Fibroblast of gingiva (primary cell): ENCODE measurements at places on chromosomes 5 and 9.

GRCh38 chr5:97009921-97010320 is 74.0 kb downstream of the LNPEP start:
- no peak for DNase-seq

DNA sequence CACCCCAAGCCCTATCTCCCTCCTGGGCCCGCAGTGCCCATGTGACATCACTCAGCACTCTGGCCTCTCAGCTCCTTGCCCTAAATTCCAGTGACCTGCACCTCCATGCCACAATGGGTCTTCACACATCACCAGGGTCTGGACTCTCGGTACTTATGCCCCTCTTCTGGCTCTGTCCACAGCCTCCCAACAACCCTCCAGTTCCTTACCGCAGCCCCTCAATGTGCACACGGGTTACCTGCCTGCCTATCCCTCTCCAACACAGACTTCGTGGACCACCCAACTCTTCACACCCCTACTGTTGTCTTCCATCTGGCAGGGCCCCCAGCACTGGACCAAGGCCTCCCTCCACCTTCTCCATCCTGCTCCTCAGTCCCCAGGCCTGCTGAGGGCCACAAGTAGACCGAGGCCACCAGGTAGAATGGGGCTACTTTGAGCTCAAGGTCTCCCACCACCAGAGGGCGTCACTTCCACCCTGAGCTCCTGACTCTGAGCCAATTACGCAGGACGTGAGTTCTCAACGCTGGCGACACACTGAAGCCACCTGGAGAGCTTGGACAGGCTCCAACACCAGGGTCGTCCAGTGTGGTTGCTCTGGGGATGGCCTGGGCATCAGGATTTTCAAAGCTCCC is 172.1 kb downstream of the GABBR2 start:
- DNase-seq: no peak

DNA sequence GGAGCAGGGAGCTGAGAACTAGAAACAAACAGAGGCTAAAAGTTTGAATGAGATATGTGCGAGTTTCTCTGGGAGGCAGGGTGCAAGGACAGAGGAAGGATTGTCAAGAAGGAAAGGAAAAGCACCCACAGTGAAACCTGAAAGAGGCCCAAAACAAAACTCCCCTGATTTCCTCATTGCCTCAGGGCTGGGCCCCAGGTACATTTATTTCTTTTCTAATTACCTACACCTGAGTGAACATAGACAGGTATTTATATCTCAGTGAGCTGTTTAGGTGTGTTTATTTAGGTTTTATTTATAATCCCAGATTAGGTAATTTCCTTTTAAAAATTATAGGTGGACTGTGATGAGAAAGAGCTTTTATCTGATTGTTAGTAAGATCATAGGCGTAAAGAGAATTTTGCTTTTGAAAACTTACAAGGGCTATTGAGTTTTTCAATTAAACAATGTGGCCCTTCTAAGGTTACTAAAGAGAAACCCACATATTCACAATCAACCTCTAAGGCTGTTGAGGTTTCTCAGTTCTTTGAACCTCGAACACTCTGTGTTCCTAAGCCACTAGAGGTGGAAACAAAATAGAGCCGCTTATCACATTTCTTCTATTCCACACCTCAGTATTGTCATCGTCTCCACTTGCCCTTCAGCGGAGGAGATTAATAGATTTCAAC is 344.8 kb downstream of the ZNF608 start:
- DNase-seq: no peak

DNA sequence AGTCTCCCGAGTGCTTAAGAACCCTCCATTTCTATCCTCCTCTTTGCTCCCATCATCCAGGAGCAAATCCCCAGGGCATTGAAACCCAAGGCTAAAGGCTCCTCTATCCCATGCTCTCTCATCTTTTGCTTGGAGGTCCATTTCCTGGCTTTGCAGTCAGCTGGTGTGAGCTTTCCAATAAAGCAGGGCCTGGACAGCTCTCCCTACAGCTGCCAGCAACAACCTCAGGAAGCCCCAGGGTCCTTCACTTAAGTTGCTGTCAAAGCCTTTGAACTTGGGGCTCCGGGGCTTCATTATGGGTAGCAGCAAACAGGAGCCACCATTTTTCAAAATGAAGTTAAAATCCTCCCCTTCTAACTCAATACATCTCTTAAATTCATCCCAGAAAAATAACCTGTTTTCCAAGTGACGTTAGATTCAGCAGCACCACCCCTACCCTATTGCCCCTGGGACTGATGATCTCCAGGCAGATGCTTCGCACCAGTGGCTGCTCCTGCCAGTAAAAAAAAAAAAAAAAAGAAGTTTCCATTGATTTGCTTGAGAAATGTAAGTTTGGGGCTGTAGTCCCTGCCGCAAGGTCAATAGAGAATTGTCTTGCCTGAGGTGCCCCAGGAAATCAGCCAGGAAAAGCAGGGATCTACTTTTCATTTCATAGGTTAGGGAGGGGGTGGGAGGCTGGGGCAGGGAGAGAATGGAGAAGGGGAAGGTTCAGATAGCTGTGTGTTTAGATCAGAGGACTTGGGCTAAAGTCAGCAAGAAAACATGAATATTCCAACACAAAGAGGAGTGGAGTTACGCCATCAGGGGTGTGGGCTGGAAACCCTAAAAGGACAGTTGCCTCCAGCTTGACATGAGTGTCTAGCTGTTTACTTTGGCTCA is 83.8 kb upstream of the IL6ST start:
- peak; percentile 84 for DNase-seq

DNA sequence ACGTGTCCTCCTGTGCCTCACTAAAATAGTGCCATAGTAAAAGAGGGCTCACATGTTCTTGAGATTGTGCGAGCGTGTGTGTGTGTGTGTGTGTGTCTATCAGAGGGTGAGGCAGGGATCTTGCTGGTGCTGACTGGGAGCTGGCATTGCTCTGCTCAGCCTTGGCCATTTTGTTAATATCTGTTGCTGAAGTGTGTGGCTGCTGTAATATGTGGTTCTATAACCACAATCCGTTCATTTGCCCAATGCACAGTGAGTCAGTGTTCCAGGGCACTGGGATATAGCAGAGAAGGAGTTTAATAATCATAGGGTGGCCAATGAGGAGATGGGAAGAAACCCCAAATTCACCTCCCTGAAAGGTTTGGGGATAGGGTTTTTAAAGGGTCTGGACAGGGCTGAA is 61.3 kb downstream of the RASGRF2 start:
- DNase-seq: peak; percentile 5

DNA sequence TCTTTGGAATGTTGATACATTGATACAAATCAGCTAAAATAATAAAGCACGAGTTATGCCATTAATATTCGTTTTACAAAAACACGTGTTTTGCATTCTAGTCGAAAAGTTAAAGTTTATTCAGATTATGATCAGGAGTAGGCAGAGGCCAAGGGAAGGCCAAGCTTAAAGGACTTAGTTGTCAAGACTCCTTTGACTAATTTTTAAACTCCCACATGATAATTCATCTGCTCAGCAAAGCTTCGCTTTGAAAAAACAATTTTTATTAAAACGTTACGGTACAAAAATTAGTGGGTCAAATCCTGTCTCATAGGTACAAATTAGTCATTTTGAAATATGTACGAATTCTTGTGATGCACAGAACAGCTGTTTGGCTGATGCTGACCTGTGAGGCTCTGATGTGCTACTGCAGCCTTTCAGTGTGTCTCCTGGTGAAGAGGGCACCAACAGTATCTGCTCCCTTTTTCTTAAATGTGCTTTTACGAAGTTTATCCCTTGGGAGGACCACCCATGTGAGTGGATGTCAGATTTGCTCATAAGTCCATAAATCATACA is 23.0 kb upstream of the NR3C1 start:
- no peak for DNase-seq

DNA sequence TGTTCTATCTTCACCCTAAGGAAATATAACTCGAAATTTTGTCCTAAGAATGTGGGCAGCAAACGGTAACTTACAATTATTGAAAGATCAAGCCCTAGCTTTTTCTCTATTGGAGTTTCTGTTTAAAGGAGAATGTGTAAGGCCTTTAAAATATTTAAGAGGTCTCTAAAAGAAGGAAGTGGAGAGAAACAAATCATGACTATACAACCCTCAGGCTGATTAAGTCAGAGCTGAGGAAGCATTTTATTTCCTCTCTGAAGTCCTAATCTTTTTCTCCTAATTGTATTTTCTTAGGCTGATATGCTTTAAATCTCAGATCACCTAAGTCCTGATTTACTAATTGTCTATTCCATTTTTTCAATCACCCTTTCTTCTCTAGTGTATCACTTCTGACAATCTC is 1708.8 kb upstream of the C9orf72 start:
- no peak for DNase-seq

DNA sequence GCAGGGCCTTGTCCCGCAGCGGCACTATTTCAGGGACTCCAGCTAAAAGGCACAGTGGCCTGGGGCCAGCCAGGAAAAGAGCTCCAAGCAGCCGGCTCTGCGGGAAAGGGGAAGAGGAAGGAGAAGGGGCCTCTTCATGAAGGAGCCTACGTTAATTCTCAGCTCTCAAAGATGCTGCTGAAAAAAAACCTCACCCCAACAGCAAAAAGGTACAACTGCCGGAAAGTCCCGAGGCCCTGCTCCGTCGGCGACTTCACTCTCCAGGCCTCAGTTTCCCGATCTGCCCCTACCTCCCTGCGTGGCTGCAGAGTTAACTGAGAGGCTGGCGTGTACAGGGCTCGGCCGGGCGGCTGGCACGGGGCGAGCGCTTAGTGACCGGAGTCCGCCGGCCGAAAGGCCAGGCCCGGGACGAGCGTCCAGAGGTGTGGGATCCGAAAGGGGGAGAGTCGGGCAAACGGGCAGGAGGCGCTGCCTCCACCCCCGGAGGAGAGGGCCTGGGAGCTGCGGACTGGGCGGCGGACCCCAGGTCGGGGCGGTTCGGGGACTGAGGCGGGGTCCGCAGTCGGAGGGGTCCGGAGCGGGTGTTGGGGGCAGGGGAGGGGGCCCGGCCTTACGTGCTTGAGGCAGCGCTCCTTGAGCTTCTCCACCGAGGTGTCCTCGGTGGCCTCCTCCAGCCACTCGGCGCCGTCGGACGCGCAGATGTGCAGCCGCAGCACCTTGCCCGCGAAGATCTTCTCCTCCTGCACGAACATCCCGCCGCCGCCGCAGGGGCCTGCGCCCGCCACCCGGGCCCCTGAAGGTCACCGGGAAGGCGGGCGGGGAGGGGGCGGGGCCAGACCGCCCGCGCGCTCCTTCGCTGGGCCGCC is 529 bp downstream of the UBAC1 start:
- no peak for DNase-seq

DNA sequence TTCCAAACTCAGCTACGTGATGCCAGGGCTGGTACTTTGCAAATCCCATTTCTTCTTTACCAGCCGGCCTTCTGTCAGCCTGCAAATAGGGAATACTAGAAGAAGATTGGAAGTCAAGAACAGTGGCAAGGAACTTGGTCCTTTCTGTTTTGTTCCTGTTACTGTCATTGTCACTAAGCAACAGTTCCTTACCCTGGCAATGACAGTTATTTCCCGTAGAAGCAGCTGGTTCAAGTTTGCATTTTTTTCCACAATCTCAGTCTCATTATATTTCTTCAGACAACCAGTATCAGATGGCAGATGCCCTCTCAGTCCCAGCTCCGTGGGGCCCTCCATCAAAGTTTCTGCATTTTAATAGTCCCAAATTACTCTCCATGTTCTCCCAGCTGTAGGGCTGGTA is 9.1 kb upstream of the C1QTNF2 start:
- DNase-seq: peak; percentile 60

DNA sequence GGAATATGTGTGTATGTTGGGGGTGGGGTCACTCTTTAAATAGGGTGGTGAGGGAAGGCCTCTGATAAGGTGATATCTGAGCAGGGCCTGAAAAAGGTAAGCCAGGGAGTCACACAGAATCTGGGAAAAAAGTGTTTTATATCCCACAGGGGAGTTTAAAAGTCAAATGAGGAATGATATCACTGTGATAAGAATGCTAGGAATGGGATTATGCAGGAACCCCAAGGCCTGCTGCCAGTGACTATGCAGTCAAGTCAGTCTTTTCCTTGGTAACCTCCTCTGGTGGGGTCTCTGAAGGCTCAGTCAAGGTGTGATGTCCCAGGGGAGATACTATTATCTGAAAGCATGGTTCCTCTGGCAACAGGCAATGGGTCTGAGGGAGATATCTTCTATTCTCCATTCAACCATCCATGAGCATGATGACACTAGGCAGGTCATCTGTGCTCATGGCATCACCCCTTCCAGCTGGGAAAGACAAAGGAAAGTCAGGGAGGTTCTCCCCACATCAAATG is 53.5 kb downstream of the GRIA1 start:
- DNase-seq: no peak

DNA sequence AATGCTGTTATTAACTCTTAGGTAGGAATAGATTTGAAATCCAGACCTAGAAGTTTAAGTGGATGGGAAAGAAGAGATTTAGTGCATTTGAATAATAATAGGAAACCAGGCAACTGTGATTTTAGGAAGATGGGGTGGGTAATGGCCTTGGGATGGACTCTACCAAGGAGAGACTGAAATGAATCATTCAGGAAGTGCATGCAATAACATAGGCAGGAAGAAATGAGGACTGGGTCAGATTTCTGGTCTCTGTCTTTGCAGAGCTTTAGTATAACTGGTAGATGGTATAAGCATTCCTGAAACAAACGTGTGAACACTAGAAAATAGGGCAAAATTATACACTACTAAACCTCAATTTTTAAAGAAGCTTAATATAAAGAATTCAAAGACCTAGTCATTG is 274.4 kb upstream of the CLINT1 start:
- DNase-seq: no peak

DNA sequence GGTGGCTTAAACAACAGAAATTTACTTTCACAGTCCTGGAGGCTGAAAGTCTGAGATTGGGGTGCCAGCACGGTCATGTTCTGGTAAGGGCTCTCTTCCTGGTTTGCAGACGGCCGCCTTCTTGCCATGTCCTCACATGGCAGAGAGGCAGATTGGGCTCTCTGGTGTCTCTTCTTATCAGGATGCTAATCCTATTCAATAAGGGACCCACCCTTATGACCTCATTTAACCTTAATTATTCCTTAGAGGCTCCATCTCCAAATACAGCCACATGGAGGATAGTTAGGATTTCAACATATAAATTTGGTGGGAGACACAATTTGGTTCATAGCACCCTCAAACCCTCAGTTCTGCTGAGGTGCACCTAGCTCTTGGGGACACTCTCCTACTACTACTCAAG is 180.4 kb downstream of the DAB2IP start:
- DNase-seq: no peak

GRCh38 chr5:160742446-160742845 is 109.6 kb downstream of the ATP10B start:
- DNase-seq: no peak

GRCh38 chr5:108543486-108543885 is 161.6 kb upstream of the FBXL17 start:
- no peak for DNase-seq
